ENCODE measurements at places on chromosomes 7 and 10.

DNA sequence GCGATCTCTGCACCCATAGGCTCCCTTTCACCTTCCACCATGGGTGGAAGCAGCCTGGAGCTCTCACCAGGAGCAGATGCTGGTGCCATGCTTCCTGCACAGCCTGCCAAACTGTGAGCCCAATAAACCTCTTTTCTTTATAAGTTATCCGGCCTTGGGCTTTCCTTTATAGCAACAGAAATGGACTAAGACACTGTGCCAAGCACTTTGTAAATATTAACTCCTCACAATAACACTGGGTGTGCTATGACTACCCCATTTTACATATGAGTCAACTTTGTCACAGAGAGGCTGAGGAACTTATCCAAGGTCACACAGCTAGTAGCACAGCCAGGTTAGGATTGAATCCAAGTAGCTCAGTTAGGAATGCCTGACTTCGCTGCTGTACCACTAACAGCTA, 79.7 kb upstream of the KCNMA1 start:
- no peak for DNase-seq

GRCh38 chr7:83861-84632, 108.3 kb upstream of the FAM20C start:
- DNase-seq: no peak

- no peak for DNase-seq
Measured at GRCh38 chr10:61406736-61407135, 46.4 kb downstream of the TMEM26 start.

DNA sequence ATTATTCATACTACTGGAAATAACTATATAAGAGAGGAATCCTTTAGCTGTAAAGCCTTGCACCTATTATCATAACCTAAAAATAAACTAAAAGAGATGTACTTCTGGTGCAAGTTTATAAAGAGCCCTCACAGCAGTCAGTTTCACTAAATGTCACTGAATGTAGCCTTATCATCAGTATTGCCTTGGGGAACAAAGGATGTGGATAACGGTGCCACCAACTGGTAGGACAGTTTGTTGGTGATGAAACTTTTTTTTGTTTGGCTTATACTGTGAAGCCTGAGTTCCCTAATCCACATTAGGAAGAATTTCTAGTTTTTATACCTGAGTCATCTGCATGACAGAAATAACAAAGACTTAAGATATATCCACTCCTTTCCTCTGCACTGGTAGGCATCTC, 117.9 kb upstream of the COL1A2 start:
- DNase-seq: no peak

- DNase-seq: no peak
Measured at GRCh38 chr10:27998178-27998953, 513 bp downstream of the ODAD2 start.

- no peak for DNase-seq
Measured at GRCh38 chr10:571166-571565, 118.3 kb downstream of the DIP2C start.

DNA sequence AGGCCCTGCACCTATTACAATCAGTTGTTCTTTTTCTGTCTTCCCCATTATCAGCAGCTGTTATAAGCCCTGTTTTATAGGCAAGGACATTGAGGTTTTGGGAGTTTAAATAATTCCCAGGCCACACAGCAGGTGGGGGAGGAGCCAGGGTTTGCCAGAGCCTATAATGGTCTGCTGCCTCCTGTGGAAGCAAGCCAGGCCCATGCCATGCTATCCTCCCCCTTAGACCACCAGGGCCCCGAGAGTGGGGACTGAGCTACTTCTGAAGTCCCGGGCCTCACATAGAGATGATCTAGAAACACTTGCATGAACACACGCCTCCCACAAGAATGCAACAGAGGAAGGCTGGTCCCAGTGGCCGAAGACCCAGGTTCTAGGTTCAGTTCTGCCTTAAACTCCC, 141.7 kb downstream of the SH3PXD2A start:
- no peak for DNase-seq
